ENCODE measurements at places on chromosomes 16 and 17.

GRCh38 chr16:69368866-69369265 lies 16.9 kb downstream of the TERF2 start:
- no peak for DNase-seq

GRCh38 chr17:59315866-59316265 lies 15.6 kb upstream of the YPEL2 start:
- DNase-seq: no peak

GRCh38 chr16:74456290-74456625 lies 35.0 kb upstream of the CLEC18B start:
- no peak for DNase-seq

DNA sequence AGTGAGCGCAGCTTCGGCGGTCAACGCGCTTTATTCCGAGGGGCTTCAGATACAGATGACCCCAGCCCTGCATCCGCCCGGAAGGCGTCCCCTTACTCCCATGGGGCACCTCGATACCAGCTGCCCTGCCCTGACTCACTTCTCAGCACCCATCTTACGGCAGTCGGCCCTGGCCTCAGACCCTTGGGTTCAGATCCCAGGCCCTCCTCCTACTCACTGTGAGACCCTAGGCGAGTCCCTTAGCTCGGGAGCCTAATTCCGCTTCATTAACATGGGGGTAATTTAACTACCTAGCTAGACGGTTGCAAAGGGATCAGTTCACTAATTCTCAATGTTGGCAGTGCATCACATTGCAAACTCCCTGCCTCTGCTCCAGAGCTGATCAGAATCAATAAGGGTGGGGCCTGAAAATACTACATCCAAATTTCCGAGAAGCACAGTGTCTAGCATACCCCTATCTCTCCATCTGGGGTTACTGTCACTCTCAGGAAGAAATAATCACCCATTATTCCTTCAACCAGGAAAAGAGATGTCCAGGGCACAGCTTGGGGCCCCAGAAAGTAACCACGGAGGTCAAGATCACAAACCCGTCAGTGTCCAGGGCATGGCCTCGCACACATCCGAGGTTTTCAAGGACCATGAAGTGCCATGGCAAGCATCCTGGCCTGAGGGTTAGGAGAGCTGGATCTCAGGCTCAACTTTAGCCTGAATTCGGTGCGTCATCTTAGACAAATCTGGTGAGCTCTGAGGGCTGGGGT lies 415 bp upstream of the FLOT2 start:
- DNase-seq: no peak

DNA sequence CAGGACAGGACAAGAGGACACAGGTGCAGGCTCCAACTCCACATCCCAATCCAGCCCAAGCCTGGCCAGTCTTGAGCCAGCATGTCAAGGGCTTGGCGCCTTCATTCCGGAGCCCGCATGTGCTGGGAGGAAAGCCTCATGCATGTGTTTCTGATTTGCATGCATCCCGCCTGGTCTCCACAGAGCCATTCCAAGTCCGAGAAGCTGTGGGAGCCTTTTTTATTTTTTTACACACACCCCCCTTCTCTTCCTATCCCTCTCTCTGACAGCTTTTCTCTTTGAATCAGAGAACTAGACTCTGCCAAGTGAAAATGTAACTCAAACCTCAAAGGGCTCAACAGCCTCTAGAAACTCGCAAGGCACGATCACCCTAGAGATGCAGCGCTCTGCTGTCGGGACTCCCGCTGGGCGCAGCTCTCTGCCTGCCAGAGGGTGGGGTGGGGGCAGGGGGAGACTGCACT lies 45.1 kb downstream of the NOG start:
- peak; percentile 43 for DNase-seq

DNA sequence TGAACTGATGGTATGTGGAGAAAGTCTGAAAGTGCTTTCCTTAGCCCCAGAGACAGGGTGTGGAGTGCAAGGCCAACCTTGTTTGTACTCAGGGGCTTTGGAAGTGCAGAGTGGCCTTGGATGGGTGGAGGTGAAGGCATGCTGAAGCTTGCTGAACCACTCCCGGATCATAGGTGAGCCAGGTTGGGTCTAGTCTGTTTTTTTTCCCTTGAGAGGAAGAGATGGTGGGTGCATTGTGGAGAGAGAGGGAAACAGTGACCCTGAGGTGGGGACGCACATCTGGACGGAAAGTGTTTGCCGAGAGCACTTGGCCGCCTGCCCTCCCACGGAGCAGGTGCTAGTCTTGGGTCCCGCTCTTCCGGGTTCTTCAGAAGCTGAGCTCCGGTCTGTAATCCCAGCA lies 12.5 kb downstream of the ABAT start:
- no peak for DNase-seq

- no peak for DNase-seq
Observed at GRCh38 chr17:41772218-41772585, 14.3 kb downstream of the JUP start.

GRCh38 chr17:17345294-17345597 lies 42.1 kb downstream of the NT5M start:
- no peak for DNase-seq

- peak; percentile 80 for DNase-seq
Observed at GRCh38 chr16:28925386-28926228, 569 bp upstream of the RABEP2 start.

DNA sequence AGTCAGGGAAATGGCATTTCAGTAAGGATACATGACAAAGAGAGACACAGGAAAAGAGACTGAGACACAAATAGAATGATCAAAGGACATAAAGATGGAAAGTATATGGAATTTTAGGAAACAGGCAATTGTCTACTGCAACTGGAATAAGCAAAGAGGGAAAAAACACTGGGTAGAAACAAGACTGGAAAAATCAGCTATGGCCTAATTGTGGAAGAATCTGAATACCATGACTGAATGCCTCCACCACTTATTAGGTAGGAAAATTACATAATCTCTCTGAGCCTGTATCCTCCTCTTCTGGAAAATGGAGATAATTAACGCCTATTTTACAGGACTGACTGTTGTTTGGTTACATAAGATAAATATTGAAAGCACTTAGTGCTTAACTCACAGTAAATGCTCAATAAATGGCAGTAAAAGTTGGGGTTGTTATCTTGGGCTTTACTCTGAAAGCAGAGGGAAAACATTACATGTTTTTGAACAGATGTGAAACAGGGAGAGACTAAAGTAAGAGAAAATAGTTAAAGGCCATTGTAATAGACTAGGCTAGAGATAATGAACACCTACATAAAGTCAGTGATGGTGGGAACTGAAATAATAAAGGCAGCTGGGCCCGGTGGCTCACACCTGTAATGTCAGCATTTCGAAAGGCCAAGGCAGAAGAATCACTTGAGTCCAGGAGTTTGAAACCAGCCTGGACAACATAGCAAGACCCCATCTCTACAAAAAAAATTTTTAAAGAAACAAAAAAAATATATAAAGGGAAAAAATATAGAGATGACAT lies 63.5 kb upstream of the C17orf78 start:
- no peak for DNase-seq

DNA sequence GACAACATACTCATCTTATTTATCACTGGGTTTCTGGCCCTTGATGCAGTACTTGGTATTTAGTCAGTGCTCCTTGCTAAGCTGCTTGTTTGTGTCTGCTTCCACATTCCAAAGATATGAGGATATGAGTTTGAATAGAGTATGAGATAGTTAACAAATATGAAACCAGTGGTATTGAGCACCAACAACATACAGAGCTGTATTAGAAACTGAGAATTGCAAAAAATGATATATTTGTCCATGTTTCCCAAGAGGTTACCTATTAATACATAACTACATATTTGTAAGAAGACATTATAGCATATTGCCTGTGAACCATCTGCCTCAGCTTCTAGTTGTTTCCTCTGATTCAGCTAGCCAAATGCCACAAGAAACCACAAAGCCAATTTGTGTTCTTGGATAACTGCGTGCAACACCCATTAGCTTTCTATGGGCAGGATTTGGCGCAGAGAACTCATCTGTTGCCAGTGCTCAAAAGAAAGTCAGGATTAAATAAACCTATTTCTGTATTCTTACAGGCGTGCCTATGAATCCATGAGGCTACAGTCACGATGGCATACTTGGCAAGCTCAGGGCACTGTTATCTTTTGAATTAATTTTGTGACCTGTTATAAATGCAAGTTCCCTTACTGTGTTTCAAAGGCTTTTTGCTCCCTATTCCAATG lies 194.4 kb downstream of the MAP2K6 start:
- peak; percentile 72 for DNase-seq

Data from AG20443 (cell line).